ENCODE measurements at places on chromosomes 13 and 19.

GRCh38 chr13:38228322-38228721, 121.3 kb upstream of the UFM1 start:
- no peak for DNase-seq

DNA sequence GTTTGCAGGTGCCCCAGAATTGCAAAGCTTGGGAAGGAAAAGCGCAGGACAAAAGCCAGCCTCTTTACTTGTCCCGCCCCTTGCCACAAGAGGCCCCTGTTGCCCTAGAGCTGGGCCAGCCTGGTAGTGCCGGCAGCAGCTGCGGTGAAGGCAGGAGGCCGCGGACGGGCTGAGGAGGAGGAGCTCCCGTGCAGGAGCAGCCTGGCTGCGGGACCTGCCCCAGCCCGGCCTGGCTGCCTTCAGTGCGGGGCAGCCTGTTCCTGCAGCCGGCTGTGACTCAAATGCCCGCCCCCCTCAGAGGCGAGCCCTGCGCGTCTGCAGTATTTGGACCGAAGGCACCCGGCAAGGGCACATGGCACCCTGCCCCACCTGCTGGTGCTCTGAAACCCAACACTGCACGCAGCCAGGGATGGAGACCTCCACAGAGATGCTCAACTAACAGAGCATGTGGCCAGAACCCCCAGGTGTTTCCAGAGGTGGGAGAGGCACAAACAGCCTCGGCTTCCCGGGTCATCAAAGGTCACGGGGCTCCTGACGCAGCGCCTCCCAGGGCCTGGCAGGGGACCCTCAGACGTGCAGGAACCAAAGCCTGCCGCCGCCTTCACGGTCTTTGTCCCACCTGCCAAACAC, 29.7 kb downstream of the NAXD start:
- peak; percentile 72 for DNase-seq

DNA sequence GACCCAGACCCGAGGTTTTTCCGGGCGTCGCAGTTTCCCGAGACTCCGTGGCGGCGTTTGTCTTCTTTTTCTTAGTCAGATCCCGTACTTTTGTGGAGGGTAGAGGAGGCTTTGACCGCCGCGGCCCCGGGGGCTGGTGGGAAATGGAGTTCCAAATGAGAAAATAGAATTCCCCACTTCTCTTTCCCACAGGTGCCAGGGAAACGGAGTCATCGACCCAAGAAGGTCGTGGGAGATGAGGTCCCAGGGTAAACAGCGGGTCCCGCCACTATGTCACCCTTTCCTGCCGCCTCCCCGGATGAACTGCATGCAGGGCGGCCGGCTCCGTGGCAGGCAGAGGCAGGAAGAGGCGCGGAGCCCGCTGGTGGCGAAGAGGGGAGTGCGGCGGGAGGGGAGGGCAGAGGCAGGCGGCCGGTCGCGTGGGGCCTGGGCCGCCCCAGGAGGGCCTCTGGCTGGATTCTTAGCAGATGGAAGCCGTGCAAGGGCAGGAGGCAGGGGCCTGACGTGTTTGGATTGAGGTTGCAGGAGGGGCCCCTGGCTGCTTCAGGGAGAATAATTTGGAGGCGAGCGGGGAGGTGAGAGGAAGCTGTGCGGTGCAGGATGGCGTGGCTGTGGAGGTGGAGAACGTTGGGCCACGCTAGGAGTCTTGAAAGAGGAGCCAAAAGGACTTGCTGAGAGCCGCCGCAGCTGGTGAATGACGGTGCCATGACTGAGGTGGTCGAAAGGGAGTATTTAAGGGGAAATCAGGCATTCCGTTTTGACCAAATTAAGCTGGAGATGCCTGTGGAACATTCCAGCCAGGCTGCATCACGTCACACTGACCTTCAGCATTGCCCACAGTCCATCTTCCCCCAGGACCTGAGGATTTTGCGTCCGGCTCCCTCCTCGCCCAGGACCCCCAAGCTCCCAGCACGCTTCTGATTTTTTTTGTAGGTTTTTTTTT, 11.7 kb downstream of the CYTH2 start:
- DNase-seq, result no peak

- DNase-seq, result no peak
These were observed 37.3 kb downstream of the TNFSF13B start for GRCh38 chr13:108306860-108307259.

DNA sequence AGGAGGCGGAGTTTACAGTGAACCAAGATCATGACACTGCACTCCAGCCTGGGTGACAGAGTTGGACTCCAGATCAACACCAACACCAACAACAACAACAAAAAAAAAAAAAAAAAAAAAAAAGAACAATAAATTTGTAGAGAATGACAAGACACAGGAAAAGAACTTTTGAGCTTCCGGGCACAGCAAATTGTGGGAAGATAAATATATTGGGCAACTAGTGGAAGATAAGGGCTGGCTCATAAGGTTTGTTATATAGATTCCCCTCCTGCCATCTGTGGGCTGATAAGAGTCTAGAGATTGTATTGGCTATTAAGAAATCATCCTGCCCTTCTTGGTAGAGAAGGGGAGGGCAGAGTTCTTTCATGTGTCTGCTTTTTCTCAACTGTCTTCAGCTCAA, 33.1 kb upstream of the CYP2S1 start:
- DNase-seq, result no peak

DNA sequence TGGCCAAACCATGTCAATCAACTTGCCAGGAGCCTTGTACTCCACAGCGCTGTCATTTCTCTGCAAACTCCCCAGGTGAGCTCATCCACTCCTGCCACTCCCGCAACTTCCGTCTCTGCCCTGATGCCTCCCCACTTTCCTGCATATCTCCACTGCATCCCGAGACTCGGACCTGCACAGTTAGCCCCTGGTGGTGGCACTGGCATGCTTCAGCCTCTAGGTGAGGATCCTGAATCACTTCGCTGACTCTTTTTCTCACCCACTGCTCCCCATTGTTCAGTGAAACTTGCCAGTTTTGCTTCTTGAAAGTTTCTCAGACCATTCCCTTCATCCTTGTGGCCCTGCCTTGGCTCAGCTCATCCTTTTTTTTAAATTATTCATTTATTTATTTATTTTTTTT, 3.4 kb upstream of the CTU1 start:
- DNase-seq, result no peak

- DNase-seq, result peak; percentile 72
These were observed 12.5 kb downstream of the PBX4 start for GRCh38 chr19:19606021-19606420.

DNA sequence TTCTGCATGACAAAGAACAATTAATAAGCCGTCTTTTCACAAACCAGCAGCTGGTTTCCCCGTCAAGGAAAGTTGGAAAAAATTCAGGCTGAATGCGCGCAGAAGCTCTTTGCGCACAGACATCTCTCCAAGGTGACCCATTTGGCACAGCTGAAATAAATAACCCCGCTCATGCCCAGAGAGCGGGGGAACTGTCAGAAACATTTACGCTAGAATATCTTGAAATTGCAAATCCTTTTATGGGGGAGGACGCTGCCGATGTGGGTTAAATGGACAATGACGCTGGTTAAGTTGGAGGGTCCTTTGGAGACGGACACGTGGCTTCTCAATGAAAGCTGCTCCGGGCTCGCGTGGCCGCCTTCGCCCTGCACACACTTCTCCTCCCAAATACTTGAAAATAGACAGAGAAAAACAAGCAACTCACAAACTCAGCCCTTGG, 30.6 kb downstream of the GSX1 start:
- no peak for DNase-seq

GRCh38 chr13:39149896-39150295, 111.6 kb downstream of the NHLRC3 start:
- no peak for DNase-seq

DNA sequence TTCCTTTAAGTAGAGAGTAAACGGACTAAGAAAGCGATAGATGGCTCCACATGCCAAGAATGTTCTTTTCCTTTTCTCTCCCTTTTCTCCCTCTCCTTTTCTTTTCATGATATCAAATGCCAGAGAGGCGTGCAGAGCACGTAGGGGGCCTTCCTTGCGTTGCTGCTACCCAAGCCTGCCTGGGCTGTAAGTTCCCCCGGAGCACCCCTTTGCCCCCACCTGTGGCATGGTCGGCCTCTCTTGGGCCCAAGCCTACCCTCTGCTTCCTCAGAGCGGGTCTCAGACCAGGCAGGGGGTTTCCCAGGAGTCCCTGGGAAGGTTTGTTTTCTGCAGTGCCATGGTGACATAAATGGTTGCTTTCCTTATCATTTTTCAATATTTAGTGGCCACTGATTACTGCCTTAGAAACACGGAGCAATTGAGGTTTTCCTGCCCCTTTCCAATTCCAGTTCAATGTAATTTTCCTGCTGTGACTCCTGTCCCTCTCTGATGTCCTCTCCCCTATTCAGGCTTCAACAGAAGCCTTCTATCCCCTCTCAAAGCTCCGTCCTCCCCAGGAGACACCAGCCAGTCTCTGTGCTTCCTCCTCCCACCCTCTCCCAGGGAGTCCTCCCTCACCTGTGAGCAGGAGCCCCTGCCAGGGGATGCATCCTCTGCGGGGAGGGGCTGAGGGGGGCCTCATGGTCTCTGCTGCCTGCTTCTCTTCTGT, 22.6 kb upstream of the CD177 start:
- no peak for DNase-seq

DNA sequence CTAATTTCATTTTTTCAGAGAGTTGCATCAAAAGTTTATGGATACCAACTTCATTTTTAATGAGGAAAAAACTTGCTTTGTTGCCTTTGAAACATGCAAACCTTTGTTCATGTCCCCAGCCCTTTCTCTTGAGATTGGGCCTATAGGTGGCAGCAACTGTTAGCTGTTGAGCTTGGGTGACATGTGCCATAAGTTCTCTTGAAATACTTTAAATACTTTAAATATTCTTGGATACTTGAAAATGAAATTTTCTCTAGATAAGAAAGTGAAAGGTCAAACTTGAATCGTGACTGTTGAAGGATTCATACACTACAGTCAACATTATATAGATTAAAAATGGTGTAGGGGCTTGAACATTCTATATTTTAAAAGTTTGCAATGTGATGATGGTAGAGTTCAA, 294.9 kb downstream of the NDFIP2 start:
- peak; percentile 14 for DNase-seq

DNA sequence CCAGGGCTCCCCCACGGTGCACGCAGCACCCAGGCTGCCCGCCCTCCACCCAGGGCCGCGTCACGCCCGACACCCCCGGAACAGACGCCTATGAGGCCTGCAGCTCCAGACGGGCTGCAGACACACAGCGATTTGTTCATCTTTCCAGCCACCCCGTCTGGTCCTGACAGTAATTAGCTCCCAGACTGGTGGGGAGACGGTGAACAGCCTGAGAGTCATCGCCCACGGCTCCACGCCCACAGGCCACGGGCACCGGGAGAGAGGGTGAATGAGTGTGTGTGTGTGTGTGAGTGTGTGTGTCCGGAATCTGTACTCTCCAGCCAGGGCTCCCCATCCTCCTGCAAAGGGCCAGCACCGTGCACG, 18.1 kb downstream of the GADD45B start:
- DNase-seq, result no peak

DNA sequence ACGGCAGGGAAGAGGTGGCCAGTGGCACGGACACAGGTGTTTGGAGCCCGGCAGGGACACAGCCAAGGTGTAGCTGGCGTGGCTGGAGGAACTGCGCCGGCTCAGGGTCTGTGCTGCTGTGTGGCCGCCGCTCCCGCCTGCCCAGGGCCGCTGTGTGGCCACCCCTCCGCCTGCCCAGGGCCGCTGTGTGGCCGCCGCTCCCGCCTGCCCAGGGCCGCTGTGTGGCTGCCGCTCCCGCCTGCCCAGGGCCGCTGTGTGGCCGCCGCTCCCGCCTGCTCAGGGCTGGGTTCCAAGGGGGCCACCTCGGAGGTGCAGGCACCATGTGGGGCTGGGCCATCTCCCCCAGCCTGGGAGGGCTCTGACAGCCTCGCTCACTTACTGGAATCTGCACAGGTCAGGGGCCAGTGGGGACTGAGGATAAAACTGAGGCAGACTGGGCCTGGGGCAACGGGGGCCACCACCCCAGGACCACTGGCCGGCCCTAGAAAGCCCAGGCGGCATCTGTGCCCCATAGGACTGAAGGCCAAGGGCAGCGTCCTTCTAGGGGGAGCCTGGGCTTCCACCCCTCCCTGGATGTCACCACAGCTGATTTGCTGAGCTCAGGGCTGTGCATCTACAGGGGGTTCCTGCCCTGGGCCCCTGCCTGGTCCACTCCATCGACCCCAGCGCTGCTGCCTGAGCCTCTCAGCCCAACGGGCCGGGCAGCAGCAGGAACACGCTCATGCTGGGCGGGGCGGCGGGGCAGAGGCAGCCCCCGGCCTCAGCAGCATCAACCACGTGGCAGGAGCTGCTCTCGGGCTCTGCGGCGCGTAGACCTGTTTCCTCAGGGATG, 21.5 kb downstream of the C13orf46 start:
- DNase-seq, result no peak

DNA sequence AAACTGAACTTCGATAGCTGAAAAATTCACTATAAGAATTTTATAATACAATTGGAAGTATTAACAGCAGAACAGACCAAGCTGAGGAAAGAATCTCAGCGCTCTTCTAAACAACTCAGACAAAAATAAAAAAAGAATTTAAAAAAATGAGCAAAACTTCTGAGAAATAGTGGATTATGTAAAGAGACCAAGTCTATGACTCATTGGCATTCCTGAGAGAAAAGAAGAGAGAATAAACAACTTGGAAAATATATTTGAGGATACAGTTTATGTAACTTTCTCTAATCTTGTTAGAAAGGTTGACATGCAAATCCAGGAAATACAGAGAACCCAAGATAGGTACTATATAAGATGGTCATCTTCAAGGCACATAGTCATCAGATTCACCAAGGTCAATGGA, 25.4 kb downstream of the SLC25A15 start:
- no peak for DNase-seq

- DNase-seq, result no peak
These were observed 1.6 kb downstream of the ZNF414 start for GRCh38 chr19:8512115-8512967.

DNA sequence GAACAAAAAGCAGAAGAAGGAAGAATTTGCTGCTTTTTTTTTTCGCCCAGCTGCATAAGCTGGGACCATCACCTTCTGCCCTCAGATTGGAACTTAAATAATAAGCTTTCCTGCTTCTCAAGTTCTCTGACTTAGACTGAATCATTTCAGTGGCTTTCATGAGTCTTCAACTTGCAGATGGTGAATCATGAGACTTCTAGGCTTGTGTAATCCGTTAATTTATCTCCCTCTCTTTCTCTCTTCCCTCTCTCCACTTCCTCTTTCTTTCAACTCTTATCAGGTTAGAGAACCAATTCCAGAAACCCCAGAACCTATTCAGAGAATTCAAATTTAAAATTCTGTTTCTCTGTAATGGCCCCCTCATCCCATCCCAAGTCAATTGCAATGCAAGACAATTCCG, 1153.7 kb downstream of the PCDH9 start:
- DNase-seq, result no peak
